ENCODE measurements at places on chromosomes 16 and 17.

- no peak for DNase-seq
Measured at GRCh38 chr16:35492225-35492624, 2032.8 kb downstream of the TP53TG3F start.

DNA sequence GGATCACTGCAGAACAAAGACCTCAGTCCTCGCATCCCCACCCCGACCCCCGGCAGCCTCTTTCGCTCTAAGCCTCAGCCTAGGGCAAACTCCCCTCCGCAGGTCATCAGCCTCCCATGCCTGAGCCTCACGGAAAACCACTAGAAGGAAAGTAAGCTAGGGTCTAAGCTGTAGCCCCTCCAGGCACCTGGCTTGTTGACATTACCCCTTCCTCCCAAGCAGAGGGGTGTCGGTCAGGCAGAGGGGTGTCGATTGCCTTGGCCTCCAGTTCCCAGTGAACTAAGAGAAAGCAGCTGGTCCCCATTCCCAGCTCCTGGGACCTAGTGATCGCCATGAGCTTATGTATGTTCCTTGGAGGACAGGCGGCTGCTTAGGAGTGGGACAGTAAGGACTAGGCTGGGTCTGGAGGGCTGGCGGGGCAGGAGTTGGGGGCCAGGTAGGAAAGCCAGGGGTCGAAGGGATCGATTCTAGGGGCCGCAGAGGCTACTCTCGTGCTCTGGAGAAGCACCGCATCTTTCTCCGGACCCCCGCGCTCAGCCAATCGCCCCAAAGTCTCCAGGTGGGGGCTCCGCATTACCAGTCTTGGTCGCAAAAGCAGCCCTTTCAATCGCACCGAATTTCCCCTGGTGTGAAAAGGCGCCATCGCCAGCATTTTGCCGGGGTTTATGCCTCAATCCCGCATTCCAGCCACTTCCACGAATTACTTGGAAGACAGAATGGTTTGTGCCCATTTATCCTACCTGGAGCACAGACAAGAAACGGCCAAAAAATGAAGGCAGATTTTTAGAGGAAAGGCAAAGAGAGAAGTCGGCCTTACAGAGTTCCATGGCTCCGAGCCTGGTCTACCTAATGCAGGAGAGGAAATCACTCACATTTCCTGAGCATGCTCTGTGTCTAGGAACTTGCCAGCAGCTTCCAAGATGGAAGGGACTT, 21.3 kb upstream of the HOXB13 start:
- no peak for DNase-seq

DNA sequence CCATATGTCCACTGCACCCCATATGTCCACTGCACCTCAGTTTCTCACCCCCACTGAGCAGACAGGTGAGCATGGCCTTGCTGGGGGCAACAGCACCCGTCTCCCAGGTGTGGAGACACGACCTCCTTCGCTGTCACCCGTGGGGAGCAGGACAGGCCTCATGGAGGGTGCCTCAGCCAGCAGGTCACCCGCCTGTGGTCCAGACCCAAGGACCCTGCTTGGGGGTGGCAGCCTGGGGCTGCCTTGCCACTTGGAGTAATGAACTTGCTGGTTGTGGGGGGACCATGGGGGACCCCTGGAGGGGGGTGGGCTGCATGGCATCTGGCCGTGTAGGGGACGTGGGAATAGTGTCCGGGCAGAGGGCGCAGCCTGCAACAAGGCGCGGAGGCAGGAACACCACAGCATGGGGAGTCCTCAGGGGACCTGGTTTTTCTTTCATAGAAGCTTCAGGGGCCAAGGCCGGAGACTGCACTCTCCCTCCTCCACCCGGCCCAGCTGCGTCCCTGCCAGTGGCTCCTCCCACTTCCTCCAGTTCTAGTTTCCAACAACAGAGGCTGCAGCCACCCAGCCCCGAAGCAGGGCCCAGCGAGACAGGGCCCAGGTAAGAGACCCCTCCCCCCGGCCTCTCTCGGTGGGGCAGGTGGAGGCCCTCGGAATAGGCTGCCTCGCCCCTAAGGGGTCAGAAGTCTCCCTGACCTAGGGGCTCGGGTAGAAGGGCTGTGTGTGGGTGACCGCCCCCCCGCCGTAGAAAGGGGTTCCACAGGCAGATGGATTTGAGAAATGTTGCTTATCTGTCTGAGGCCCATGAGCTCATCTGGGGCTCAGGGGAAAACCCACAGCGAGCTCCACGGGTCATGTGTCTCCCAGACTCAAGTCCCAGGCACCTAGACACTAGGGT, at the start of gene NHLRC4:
Gene NHLRC4 (plus strand): TSS at position 531 of the 898 bp plus-strand sequence. CDS start 1,043 bp downstream, outside the sequence.
- DNase-seq: no peak

DNA sequence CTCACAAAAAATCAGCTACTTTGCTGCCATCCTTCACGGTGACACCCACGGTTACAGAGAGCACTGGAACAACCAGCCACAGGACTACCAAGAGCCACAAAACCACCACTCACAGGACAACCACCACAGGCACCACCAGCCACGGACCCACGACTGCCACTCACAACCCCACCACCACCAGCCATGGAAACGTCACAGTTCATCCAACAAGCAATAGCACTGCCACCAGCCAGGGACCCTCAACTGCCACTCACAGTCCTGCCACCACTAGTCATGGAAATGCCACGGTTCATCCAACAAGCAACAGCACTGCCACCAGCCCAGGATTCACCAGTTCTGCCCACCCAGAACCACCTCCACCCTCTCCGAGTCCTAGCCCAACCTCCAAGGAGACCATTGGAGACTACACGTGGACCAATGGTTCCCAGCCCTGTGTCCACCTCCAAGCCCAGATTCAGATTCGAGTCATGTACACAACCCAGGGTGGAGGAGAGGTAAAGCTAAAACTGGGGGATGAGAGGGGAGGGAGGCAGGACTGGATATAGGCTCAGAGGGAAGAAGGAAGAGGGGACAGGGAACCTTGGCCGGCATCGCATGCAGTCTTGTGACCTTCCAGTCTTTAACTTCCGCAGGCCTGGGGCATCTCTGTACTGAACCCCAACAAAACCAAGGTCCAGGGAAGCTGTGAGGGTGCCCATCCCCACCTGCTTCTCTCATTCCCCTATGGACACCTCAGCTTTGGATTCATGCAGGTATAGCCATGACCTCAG, 581 bp downstream of the CD68 start:
- DNase-seq: no peak

DNA sequence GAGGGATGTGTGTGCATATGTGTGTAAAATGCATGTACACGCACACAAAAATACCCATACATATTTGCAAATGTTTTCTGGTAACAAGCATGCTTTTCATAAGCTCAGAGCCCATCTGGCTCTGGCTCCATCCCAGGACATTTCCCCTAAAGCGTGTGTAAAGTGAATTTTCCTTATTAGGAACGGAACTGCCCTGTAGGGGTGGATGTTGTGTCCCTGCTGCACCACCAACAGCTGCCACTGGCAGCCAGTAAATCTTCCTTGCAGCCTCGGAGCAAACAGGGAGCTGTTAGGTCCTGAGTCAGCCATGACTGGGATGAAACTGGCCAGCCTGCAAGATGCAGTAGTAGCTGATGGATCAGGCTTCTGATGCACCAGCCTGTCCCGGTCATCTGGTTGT, 393.5 kb downstream of the UTP18 start:
- no peak for DNase-seq

GRCh38 chr16:49422896-49423295, 49.3 kb downstream of the C16orf78 start:
- DNase-seq: no peak

DNA sequence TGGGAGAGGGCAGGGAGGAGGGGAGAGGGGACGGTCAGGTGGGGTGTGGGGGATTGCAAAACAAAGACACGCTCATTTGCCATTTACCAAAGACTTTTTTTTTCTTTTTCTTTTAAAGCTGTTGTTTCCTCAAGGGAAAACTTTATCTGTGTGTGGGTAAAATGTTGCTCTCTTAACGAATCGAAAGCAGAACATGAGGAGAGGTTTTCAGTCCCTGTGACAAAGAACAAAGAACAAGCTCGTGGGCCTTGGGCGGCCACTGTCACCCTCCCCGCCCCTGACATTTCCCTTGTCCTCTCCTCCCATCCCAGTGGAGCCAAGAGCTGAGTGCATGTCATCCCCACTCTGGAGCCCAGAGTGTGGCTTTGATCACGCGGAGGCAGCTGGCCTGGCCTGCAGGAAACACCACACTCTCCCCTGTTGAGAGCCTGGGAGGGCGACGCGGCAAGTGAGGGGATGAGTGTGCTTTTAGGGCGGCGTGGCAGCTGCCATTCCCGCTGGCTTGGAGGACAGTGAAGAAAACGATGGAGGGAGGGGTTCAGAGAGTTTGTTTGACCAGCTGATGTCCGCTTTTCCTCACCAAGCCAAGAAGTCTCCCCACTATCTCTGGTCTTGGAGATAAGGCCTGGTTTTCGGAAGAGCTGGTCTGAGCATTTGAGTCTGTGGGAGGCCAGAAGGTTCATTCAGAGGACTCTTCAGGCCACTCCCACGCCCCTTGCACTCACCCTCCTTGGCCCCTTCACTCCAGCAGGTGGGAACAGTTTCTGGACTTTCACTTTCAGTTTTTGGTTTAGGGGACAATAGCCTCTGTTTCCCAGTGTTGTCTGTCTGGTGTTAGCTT, 11.4 kb downstream of the CCR7 start:
- no peak for DNase-seq

GRCh38 chr16:63890081-63890480, 1231.8 kb downstream of the CDH11 start:
- DNase-seq: no peak

- no peak for DNase-seq
Measured at GRCh38 chr17:17422641-17423040, 54.2 kb upstream of the MED9 start.

DNA sequence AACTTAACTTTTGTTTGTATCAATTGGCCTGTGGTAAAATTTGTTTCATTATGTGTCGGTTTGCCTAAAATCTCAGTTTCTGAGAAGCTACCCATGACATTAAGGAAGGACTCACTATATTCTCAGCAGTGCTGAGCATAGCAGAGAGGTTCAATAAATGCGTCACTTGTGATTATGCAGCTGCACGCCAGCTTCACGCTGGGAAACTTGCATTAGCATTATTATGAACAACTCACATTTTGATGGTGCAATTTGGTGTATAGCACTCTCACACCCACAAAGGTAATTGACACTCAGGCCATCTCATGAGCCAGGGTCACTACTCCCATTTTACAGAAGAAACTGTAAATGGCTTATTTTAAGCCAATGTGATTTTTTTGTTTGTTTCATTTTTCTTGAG, 80.6 kb upstream of the SALL1 start:
- DNase-seq: no peak

DNA sequence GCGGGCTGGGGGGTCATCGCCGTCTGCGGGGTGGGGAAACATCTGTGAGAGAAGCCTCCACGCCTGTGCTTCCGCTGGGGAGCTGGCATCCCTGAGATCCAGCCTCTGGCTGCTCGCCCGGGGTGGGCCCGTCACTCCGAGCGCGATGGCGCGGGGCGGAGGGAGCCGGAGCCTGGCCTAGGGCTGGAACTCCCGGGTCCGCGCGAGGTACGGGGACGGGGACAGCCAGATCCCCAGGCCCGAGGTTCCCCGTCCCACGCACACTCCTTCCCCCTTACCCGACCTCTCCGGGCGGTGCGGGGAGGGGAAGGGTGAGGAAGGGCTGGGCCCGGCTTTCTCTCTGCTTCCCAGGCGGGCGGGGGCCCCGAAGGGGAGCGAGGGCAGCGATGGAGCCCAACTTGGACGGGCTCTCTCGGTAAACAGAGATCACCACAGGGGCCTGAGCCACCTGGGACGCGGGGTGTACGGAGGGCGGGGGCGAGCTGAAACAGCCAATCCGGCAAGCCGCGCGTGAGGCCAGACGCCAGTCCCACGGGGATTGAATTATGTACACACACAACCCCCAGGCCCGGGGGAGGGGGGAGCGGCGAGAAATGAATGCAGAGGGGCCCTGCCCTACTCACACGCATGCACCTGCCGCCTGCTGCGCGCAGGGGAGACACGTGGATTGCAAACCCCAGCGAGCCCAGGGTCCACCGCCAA, at the start of gene SLC16A11:
Gene SLC16A11 (minus strand): TSS at position 596 of the 702 bp plus-strand sequence. CDS start 579 bp downstream, at position 17.
- DNase-seq: no peak

DNA sequence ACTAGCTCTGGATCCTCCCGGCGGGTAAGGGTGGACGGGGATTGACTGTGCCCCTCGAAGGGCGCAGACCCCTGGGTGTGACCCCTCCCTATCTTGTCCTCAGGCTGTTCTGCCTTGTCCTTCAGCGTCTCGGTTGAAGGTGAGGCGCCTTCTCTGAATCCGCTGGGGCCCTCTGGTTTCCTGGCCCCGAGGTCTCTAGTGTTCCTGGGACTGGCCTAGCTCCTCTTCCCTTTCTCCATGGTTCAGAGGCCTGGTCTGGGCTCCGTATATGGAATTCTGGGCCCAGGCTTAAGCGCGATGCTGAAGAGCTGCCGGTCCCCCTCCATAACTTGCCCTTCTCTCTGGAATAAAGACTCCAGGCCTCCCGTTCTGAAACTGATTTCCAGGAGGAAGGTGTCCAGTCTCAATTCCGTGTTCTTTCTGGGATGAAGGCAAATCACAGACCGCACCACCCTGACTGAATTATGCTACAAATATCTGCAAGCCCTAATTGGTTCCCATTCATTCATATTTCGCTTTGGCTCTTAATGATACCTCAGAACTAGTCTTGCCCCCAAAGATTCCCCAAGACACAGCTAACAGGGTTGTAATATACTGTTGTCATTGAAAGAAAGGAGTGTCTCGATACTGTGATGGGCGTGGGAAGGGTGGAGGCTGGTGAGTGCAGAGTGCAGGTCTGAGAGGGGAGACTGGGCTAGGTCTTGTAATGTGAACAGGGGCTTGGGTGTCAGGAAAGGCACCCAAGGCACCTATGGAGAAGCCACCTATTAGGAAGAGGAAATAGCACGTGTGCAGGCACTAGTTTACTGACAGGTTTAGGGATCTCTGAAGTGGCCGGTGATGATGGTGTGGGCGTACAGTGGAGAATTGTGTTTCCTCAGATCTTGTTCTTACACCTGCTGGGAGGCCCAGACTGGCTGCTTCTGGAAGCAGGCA, 851 bp downstream of the EDC4 start:
- no peak for DNase-seq

DNA sequence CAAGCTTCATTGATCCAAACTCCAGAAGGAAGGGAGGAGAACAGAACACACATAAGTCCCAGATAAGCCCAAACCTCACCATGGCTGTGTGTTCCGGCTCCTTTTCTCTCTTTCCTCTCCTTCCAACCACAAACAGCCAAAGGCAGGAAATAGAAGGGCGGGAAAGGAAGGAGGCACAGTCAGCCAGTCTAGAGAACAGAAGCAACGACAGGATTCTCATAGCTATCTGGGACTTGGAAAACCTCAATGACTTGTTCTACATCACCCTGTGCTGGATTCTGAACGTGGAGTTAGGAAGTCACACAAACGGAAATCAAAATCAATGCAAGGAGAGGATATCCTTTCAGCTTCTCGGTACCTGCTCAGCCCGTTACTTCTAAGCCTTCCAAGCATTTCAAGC, 9.0 kb downstream of the CRK start:
- DNase-seq: no peak

DNA sequence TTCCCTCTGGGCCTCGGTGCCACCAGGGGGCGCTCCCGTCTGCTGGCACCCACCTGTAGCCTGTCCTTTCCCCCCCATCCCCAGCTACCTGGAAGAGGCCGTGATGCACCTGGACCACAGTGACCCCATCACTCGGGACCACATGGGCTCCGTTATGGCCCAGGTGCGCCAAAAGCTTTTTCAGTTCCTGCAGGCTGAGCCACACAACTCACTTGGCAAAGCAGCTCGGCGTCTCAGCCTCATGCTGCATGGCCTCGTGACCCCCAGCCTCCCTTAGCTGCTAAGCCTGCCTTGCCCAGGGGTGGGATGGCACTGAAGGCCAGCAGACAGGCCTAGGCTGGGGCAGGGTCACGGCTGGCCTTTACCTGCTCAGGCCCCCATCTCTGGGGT, 818 bp upstream of the NRN1L start:
- peak; percentile 31 for DNase-seq

GRCh38 chr16:86314402-86315025, 195.8 kb upstream of the FOXF1 start:
- no peak for DNase-seq

GRCh38 chr16:13335879-13336278, 434.5 kb downstream of the SHISA9 start:
- DNase-seq: no peak
